HT1080 (cell line): ENCODE measurements at places on chromosomes 4 and X.

DNA sequence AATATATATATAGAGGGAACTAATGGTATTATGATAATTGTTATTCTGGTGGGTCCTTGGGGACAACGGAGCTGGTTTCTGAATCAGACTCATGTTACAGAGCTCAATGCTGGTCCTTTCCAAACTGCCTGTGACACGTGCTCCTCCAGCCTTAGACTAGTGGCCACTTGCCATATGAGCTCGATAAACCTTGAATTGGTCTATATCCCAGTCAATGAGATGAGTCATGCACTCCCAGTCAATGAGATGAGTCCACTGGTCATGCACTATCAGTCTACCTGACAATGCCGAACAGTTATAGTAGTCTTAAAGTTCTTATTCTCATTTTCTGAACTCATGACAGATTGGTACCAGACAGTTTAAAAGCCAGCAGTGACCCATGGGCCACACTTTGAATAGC is 325.2 kb downstream of the LDB2 start:
- DNase-seq = peak; percentile 18

- DNase-seq = no peak
Observed at GRCh38 chrX:372856-373640, 13.7 kb downstream of the PPP2R3B start.

- DNase-seq = no peak
Observed at GRCh38 chr4:143178923-143179322, 5.8 kb upstream of the USP38 start.

- no peak for DNase-seq
Observed at GRCh38 chr4:115076691-115077090, 36.7 kb downstream of the NDST4 start.

DNA sequence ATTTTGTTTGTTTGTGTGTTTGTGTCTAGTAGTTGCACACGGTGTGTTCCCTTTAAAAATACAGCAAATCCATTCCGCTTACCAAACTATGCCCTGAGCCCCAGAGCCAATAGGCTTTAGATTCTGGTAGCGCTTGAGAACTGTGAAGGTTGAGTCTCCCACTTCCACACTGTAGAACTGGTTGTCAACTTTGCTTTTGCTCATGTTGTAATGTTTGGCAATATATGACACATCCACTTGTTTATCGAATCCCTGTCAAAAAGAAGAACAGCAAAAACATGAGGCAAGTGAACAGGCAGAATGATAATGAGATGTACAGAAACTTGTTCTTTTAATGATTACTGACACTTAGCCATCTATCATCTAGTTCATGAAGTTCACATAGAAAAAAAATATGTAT is 200.6 kb downstream of the MAPK10 start:
- DNase-seq = no peak

DNA sequence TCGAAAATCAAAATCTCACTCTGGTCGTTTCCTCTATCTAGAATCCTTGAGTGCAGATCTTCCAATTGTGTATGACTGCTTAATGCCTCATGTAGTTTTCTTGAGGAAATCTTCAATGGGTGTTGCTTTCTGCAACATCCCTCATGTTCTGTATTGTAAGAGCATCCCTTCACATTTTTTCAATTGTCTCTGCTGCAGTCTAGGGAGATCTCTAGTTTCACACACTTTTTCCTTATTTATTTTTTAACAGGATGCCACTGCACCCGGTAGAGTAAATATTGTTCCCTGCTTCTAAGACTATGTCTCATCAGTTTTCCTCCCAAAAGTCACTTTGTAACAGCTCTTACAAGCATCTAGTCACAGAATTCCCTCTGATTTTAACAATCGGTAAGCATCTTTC is 50.3 kb downstream of the UGT2B4 start:
- no peak for DNase-seq

DNA sequence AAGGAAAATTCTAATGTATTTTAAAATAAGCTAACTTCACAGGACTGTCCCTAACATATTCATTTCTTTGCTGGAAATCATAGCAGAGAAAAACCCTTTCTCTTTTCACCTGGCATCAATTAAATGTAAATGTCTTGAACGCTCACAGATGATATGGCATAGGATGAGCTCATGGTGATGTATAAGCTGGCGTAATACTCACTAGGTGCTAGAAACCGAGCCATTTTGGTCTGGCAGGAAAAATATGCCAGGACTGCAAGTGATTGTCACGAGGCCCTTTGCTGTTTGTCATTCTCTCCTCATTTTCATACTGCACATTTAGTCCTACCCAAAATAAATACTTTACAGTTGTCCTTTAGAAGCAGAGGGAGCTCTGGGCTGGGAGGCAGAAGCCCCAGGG is 222.7 kb upstream of the LNX1 start:
- DNase-seq = no peak

- DNase-seq = no peak
Observed at GRCh38 chr4:149709640-149710039, 106.0 kb downstream of the IQCM start.

DNA sequence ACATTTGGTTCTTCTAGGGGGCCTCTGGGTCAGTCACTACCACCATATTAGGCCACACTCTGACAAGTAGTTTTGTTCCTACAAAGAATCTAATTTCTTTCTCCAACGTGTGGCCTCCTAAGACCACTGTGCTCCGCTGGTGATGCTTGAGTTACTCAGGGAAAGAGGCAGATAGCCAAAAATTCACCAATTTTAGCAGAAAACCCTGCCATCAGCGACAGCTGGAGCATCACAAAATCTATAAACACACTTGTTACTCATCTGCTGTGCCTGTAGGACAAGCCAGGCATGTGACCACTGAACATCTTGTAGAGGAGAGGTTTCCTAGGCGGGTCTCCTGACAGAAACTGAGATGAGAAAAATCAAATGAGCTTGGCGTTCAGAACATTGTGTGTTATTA is 105.4 kb downstream of the SYNPO2 start:
- no peak for DNase-seq

GRCh38 chr4:77044461-77045150 is 31.2 kb downstream of the CCNI start:
- peak; percentile 52 for DNase-seq

GRCh38 chr4:69025191-69025998 is 70.9 kb upstream of the UGT2B7 start:
- DNase-seq = peak; percentile 18

- no peak for DNase-seq
Observed at GRCh38 chr4:11427121-11427996, 1.3 kb downstream of the HS3ST1 start.

DNA sequence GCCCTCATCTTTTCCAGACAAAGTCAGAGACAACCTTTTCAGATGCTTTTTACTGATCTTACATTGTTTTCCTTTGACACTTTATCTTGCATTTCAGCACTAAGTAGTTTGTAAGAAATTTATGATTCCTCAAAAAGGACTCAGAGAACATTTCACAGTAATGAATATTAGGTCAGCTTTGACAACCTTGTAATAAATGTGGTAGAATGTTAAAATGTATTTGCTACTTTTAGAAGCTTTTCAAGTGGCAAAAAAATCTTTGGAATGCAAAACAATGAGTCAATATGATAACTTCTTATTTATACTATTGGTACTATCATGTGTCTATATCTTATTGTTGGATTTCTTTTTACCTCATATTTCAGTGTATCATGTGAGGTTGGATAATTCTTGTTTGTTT is 146.2 kb upstream of the FAT4 start:
- no peak for DNase-seq

GRCh38 chrX:23317799-23318724 is 16.6 kb upstream of the PTCHD1 start:
- peak; percentile 34 for DNase-seq

DNA sequence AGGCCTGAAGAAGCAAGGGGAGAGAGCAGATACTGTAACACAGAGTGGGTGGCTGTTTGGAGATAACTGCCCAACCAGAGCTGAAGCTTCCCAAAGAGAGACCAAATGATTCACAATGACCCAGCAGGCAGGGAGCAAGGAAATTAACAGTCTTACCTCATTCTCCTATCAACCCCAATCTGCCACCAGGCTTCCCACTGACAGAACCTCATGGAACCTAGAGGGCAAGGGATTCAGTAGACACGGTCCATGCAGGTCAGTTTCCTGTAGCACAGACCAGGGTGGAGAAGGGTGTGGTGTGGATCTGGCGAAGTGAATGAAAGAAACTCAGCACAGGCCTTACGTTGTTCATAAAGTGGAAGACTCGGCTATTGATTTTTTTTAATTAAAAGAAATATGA is 60.7 kb upstream of the ALB start:
- no peak for DNase-seq

DNA sequence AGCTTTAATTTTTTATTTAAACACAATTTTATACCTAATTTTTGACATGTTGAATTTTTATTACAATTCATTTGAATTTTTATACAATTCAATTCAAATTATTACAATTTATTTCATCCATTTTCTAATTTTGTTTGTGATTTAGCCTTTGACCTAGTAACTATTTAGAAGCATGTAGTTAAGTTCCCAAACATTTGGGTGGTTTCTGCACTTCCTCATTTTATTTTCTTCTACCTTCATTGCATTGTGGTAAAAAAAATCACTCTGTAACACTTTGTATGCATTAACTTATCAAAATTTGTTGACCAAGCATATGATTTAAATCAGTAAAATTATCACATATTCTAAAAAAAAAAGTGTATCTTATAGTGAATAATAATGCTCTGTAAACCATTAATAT is 928.9 kb downstream of the ARAP2 start:
- DNase-seq = no peak

DNA sequence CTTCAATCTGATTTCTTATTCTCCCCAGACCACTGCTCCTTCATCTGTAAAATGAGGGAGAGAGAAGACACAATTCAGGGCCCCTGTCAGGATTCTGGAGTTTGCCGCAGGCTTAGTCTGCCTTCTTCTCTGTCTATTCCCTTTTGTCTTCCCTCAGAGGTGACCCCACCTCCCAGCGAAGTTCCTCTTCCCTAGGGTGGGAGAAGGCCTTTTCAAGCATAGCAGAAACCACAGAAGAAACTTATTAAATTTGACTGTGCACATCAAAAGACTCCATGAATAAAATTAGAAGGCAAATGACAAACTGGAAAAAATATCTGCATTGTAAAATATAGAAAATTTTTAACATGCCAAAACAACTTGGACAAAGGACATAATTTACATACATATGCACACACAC is 148.8 kb downstream of the HNRNPD start:
- DNase-seq = no peak

DNA sequence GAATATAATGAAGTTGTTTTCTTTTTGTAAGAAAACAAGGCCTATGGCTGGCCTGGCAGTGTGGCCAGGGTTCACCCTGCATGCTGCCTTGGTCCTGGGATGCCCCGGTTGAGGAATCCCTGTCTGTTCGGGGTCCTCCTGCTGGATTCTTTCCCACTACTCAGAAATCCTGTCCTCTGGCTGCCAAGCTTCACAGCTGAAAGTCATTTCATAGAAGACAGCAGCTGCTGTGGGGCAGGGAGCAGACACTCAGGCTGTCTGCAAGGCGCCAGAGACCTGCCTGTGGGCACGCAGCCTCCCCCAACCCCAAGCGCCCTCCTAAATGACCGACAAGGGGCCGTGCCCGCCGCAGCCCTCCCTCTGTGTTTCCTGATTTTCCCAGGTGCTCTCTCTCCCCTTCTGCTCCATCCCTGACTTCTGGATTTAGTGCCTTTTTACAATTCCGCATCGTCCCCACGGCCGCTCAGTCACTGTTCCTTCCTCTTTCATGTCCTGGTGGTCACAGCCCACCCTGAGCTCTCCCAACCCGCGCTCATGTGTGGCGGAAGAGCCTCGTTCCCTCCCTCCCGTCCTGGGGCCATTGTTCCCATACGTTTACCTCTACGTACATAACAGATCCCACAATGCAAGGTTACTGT is 27.5 kb downstream of the ZFYVE28 start:
- no peak for DNase-seq

DNA sequence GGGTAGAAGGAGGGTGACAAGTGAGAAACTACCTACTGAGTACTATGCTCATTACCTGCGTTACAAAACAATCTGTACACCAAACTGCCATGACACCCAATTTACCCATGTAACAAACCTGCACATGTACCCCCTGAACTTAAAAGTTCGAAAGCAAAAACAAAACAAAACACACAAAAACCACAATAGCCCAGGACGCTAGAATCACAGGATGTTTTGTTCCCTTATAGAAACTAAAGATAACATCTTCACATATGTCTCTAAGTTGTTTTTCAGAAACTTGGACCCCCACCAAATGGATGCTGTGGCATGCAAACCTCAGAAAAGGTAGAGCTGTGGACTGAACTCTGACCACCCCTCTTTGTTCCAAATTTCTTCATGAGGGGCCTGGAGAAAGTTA is 25.2 kb upstream of the PNMA5 start:
- DNase-seq = no peak

DNA sequence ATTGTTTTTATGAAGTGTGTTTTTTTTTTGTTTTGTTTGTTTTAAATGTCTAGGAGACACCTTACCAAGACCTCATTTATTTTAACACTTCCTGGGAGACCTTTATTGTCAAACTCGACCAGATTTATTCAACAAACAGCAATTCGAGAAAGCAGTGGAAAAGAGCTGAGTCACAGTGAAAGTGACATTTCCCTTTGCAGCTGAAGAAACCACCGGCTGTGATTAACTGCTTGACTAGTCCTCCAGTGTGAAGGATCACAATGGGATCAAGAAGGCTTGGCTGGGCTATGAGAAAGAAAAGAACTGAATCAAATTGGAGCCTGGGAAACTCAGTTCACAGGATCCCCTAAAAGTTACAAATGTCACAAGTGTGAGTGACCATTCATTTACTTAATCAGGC is 11.9 kb upstream of the ADH7 start:
- DNase-seq = peak; percentile 73

- peak; percentile 13 for DNase-seq
Observed at GRCh38 chrX:26613956-26614355, 398.0 kb downstream of the MAGEB5 start.

- no peak for DNase-seq
Observed at GRCh38 chrX:150536455-150537116, 31.8 kb upstream of the MTM1 start.

DNA sequence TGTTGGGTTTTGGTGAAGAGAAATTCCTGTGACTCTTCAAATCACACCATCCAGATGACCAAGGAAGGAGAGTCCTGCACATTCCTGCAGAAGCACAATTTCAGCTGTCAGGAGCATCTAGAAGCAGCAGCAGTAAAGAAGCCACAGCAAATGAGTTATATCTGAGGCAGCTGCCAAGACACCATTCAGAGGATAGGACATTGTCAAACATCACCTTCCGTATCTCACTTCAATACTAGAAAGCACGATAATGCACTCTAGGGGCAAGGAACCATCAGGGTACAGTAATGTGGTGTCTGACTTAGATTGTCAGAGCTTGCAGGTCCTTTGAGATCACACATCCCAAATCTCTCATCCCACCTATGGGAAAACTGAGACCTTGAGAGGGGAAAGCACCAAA is 134.5 kb downstream of the COL4A6 start:
- DNase-seq = no peak
